Inflammatory macrophage treated with lipopolysaccharide for 4 hours (primary cell): ENCODE measurements at places on chromosomes 3 and 15.

- no peak for DNase-seq
Observed at GRCh38 chr3:53711387-53711786, 134.8 kb downstream of the CHDH start.

GRCh38 chr15:31004220-31004733 is 12.8 kb upstream of the MTMR10 start:
- no peak for DNase-seq

- no peak for DNase-seq
Observed at GRCh38 chr3:153547970-153548369, 385.9 kb downstream of the RAP2B start.

GRCh38 chr3:30155755-30156154 is 450.6 kb upstream of the TGFBR2 start:
- DNase-seq, result no peak

DNA sequence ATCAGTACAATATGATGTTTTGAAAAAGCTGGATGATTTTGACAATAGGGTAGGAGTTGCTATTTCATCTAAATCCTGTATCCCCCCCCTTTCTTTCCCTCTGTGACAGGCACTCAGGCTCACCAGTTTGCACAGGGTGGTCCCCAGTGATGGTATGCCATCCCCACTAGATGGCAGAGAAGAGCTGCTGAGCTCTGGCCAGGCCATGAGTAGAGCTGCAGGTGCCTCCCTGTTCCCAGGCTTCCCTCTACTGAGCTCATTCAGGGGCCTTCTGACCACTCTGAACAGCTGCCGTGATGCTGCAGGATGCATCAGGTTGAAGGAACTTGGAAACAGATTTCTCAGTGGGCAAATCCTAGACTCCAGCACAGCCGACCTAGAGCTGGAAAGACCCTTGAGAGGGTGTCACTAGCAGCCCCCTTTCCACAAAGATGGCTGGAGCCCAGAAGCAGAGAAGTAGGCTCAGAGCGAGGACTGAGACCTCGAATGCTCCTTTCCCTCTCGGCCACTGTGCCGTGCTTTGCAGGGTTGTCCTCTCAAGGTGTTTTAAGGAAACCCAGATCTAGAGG is 45.1 kb downstream of the EFCAB12 start:
- DNase-seq, result peak; percentile 52

DNA sequence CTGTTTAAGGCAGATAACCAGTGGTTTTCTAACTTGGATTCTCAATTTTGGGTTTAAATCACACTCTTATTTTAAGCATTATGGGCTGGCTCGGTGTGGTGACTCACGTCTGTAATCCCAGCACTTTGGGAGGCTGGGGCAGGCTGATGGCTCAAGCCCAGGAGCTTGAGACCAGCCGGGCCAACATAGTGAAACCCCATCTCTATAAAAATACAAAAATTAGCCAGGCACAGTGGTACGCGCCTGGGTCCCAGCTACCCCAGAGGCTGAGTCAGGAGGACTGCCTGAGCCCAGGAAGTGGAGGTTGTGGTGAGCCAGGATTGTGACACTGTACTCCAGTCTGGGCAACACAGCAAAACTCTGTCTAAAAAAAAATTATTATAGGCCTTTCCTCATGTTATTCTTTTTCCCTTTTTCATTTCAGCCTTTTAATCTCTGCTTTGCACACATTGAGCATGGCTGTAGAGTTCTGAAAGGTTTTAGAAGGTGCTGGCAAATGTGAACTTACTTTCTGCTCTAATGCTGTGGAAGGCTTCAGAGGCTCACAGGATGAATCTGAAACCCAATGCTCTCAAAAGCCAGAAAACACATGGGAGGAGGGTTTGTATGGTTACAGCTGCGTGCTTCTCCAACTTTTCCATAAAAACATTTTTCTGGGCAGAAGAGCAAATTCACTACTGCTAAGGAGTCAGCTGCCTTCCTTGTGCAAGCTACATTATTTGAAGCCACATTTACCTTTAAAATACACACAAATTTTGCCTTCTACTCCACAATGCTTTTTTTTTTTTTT is 32.5 kb downstream of the CHAC1 start:
- DNase-seq, result no peak

- no peak for DNase-seq
Observed at GRCh38 chr15:91476861-91477260, 376.6 kb upstream of the SLCO3A1 start.

GRCh38 chr15:33094336-33094735 is 100.2 kb downstream of the FMN1 start:
- DNase-seq, result no peak

- DNase-seq, result peak; percentile 67
Observed at GRCh38 chr3:171772427-171773056, 37.7 kb downstream of the PLD1 start.

- DNase-seq, result no peak
Observed at GRCh38 chr3:167829071-167829470, 93.5 kb downstream of the SERPINI1 start.

DNA sequence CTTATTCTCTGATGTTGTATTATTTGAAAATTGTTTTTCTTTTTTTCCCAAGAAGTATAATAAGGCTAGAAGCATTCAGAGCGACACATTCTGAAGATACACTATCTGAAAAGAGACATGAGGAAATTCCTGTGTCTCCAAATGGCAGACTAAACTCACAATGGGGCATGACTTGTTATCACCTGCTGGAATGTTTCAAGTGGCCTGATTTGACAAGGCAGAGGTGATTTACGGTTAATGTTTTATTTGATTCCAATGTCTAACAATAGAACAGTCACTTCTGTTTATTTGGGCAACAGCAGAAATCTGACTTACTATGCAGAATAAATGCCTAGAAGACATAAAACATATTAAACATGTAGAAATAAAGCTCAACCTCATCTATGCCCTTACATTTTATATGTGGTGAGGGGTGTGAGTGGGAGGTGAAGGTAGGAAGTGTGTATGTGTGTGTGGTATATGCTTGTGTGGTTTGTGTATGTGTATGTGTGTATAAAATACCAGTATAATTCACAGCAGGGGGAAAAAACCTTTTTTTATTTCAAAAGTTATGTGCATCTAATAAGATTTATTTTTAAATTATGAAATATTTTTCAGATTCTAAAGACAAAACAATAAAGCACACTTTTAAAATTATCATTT is 1051.7 kb downstream of the ROBO2 start:
- DNase-seq, result no peak

DNA sequence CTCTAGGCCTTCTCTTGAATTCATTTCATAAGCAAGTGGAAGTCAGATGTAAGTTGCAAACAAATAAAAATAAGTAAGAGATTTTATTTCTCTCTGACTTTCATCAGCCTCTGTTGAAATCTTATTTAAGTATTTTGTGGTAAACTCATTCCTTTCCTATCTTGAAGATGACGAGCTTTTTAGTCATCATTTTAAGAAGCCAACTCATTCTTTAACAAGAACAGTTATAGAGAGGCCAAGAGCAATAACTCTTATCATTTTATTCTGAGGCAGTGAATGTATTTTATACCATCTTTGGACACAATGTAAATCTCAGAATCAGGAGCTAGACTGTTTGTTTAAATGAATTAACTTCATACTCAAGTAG is 147.5 kb upstream of the MBNL1 start:
- no peak for DNase-seq

DNA sequence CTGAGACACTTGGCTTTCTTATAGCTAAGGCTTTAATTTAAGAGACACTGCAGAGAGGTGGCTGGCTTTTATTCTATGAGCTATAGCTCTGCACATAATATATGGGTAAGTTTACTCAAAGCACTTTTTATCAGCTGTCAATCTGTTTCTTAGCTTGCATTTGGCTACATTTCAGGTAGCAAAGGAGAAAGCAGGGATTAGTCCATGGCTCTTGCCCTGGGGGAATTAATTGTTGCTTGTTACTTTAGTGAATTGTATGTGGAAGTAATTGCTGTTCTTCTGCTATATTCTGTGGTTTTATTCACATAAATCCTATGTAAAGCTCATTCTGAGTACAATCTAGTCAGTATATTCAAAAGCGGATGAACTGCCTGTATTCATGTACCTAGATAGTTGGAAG is 14.4 kb upstream of the CCDC39 start:
- no peak for DNase-seq

GRCh38 chr3:135382188-135382587 is 583.3 kb upstream of the PPP2R3A start:
- DNase-seq, result no peak

- no peak for DNase-seq
Observed at GRCh38 chr15:72991026-72991425, 61.2 kb upstream of the NEO1 start.

GRCh38 chr3:172018364-172018763 is 21.0 kb upstream of the FNDC3B start:
- DNase-seq, result no peak

DNA sequence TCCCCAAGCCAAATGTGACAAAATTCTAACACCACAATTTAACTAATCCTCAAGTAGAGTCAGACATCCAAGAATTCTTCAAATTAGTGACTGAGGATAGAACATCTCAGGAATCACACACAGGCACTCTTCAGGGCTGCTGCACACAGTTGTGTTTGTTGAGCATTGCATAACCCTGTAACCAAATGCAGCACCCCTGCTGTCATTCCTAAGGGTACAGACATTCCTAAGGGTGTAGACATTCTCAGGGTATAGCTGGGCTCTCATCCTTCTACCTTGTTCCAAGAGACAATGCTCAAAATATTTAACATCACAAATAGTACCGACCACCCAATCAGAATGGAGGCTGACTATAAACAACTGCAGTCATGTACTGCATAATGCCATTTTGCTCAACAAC is 107.1 kb upstream of the UBE2E2 start:
- DNase-seq, result no peak
